Aorta (tissue), 5 donors: ENCODE measurements at places on chromosomes 16 and 17. TPM values are rescaled to one million over a fixed set of nuclear protein-coding genes. Genes with fewer than 3 reads are reported as not detected.

Gene HASPIN
- 0.13 TPM for total RNA-seq

Gene NOD2
- 3.7 TPM for total RNA-seq

Gene MC1R
- 4.8 TPM for total RNA-seq

- peak overlapping the region; percentile 72 for H3K27ac ChIP-seq
- H3K27me3 ChIP-seq = no peaks in the 10 kb centered on the region
- H3K4me3 ChIP-seq = peak overlapping the region; percentile 92
- no peaks in the 10 kb centered on the region for H3K4me1 ChIP-seq
- H3K36me3 ChIP-seq = no peaks in the 10 kb centered on the region
- peak; percentile 83 for DNase-seq
These were observed 2.3 kb downstream of the METRNL start for GRCh38 chr17:83081684-83082201.

DNA sequence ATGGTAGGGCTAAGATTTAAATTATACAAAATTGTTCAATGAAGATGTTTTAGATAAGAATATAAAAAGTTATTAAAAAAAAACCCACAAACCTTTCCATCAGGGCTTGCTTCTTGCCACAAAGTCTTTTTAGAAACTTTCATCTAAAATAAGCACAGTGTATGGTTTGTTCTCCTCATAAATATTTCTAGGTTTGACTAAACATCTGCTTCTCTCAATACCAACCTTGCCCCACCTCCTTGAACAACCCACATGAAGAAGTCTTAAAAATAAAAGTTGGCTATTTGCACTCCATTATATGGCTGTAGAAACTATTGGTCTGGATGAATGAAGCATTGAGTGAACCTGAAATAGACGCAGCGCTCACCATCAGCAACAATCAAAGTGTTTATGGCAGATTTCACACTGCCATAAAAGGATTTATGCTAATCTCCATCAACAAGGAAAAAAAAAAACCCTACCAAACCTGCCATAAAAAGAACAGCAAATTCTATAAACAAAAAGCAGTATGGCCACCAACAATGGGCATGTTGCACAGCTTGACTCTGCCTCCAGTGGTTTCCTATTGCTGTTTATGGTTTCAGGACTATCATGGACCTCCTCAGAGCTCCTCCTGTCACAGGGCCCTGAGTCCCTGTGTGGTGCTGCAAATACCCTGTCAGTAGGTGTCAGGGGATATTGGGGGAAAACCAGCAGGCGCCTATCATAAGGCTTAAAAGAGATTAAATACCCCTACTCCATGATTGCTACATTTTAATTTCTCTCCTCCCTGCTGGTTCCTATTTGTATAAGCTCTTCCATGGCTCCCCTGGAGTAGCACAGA is 37.6 kb downstream of the SNX11 start:
- H3K27me3 ChIP-seq = no peaks in the 10 kb centered on the region
- H3K4me1 ChIP-seq = no peaks in the 10 kb centered on the region
- H3K4me3 ChIP-seq = no peak overlapping the region
- no peak for DNase-seq
- H3K36me3 ChIP-seq = no peaks in the 10 kb centered on the region
- H3K27ac ChIP-seq = no peak overlapping the region

GRCh38 chr17:27623614-27624013 is 7.4 kb upstream of the LGALS9 start:
- H3K36me3 ChIP-seq = no peaks in the 10 kb centered on the region
- H3K4me1 ChIP-seq = no peaks in the 10 kb centered on the region
- DNase-seq = no peak
- H3K27ac ChIP-seq = no peak overlapping the region
- H3K27me3 ChIP-seq = no peaks in the 10 kb centered on the region
- H3K4me3 ChIP-seq = no peak overlapping the region

DNA sequence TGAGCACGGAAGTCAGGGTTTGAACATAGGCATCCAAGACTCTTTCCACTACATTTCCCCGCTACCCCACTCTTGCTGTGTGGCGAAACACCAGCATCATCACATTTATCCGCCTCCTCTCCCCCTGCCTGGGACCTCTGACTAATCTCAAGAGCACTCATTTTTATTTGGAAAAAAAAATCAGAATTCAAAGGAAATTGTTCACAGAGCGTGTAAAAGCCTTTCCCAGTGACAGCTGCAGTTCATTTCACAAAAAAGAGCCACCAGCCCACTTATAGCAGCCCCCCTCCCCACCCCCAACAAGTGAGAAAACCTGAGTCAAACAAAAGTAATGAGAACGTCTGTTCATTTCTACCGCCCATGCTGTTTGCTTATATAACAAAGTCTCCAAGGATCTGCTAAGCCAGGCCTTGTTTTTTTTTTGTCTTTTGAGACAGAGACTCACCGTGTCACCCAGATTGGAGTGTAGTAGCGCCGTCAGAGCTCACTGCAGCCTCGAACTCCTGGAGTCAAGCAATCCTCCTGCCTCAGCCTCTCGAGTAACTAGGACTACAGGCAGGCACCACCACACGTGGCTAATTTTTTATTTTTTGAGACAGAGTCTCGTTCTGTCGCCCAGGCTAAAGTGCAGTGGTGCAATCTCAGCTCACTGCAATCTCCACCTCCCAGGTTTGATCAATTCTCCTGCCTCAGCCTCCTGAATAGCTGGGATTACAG is 48.3 kb upstream of the HAPSTR1 start:
- H3K36me3 ChIP-seq = no peaks in the 10 kb centered on the region
- no peaks in the 10 kb centered on the region for H3K4me1 ChIP-seq
- no peak for DNase-seq
